ENCODE measurements at places on chromosomes 7 and 10. TPM values are rescaled to one million over a fixed set of nuclear protein-coding genes. Genes with fewer than 3 reads are reported as not detected.

DNA sequence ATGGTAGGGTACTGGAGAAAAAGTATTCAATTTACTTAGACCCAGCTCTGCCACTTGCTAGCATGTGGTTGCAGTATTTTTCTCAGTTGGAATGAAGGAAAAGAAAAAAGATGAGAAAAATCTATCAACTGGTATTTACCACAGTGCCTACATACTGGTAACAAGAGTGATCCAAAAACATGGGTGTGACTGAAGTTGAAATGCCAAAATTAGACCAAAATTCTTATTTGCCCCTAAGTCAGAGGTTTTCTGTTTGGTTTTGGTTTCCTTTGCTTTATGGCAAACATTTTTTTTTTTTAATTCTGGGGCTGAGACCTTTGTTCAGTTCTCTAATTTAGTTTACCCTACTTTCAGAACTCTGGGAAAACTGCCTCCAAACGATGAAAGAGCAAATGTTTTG is 12.3 kb downstream of the HYCC1 start:
- no peak for DNase-seq

- DNase-seq: no peak
Measured at GRCh38 chr10:115985786-115986185, 287.2 kb downstream of the GFRA1 start.

DNA sequence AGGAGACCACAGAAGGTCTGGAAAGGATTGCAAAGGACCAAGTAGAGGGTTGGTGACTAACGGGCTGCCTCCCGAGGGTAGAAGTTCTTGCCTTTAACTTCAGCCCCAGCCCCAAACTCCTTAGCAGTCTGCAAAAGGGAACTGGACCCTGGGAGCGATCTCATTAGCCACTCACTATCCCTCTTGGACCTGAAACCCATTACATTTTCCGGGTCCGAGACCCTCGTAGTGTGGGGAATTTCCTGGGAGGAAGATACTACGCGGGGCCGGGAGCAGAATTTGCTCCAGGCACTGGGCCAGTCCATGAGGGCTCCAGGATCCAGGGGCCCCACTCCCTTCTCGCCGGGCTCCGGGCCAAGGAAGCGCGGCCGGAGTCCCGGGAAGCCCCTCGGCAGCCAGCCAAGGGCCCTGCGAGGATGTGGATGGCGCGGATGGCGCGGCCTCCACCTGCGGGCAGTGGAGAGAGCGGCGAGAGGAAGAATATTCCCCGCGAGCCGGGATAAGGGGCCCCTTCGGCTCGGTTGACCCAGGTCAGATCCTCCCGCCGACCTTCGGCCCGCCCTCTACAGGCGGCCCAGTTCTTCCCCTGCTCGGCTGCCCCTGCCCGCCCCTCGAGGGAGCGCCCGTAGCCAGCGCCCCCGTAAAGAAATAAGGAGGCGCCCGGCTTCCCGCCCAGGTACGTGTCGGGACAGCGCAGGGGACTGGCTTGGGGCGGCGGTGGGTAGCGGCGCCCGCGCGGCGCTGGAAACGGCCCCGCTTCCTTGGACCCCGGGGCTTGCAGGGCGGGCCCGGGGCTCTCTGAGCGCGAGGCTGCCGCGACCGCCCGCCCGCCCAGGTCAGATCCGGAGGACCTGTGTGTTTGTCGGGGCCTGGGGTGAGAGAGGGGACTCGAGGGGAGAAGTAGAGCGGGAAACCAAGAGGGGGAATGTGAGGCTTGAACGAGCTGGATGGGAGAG is at the start of gene MYO3A:
TSS of gene MYO3A (plus strand) at position 577 of the 956 bp plus-strand sequence. CDS start 17,882 bp downstream, outside the sequence.
- DNase-seq: no peak

AMZ1 gene
- total RNA-seq: 0.83 TPM

DNA sequence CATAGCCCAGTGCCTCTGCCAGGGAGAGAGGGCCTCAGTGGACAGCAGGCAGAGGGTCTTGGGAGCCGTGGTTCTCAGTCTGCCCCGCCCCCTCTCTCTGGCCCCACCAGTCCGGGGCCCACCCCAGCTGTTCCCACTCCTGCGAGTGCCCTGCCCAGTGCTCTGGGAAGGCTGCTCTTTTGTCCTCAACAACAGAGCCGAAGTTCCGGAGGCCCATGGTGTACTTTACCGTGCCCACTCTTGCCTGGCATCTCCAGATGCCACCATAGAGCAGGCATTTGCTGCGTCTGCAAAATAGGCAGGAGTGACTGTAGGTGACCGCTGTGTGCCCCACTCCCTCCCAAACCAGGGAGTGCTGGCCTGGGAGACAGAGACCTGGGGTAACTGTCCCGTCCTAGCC is 29.3 kb upstream of the PCBD1 start:
- DNase-seq: no peak

- DNase-seq: no peak
Measured at GRCh38 chr7:153943861-153944260, 108.3 kb upstream of the DPP6 start.

DNA sequence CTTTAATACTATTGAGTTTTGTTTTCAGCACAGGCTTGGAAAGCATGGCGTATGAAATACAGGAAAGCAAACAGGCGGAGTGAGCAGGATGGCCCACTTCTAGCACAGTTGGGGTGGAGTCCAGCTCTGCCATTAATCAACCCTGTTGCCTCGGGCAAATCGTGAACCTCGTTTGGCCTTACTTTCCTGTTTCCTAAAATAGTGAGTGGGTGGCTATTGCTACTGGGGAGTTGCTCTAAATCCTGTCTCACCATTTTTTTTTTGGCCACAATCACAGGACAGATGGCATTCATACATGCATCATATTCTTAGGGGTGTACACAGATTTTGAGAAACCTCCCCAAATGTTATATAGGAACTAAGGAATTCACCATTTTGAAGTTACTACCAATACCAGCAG is 157.8 kb downstream of the ANLN start:
- DNase-seq: no peak

NAT16 gene
- not detected for total RNA-seq

EPHA1 gene
- total RNA-seq: 39.6 TPM

- no peak for DNase-seq
Measured at GRCh38 chr7:32048970-32049491, 21.2 kb downstream of the PDE1C start.

LBX1 gene
- total RNA-seq: not detected

MYH16 gene
- total RNA-seq: not detected

GRCh38 chr10:97279121-97279815 is 13.2 kb downstream of the ARHGAP19 start:
- no peak for DNase-seq

DNA sequence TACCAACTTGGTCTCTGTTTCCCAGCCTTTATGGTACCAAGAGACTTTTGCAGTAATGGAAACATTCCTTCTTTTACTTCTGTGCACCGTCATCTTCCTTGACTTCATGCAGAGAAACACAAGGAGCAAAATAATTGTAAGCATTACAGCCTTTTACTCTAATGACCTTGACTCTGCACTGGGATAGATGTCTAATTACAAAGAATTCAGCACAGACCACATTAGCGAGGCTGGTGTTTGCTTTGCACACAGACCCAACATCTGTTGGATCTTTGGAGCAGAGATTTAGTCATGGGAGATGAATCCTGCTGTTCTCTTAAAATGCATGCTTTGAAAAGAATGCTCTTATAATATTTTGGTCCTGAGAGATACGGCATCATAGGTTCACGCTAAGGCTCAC is 261.6 kb downstream of the TWIST1 start:
- DNase-seq: no peak

GRCh38 chr10:116589926-116590325 is 833 bp upstream of the PNLIPRP1 start:
- DNase-seq: peak; percentile 51

GRCh38 chr7:103524042-103524907 is 78.3 kb upstream of the SLC26A5 start:
- DNase-seq: no peak

CADPS2 gene
- total RNA-seq: 13.2 TPM

DNA sequence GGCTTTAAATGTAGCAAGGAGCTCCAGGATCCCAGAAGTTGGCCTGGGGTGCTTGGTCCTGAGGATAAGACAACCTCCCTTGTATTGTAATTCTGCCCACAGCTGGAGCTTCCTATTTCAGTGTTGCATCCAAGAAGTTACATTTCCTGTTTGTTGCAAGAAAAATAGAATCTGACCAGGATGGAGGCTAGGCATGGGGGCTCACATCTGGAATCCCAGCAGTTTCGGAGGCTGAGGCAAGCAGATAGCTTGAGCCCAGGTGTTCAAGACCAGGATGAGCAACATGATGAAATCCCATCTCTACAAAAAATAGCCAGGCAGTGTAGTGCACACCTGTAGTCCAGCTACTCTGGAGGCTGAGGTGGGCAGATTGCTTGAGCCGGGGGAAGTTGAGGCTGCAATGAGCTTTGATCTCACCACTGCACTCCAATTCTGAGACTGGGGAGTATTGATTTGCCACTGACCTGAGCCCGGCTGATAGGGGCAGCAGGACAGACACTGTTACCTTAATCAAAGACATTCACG is 766 bp upstream of the ITIH2 start:
- no peak for DNase-seq

DNA sequence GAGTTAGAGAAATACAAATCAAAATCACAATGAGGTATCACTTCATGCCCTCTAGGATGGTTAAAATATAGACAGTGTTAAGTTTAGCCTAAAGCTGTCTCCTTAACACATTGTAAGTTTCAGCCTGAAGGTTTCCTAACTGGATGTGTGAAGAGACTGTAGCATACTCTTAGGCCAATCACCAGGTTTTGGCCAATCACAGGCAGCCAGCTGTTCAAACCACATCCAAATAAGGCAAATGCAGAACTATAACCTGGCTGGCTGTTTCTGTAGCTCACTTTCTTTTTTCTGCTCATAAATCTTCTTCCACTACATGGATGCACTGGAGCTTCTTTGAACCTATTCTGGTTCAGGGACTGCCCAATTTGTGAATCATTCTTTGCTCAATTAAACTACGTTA is 19.7 kb downstream of the ESYT2 start:
- DNase-seq: no peak

GRCh38 chr10:46298477-46299285 is 11.9 kb downstream of the ANTXRL start:
- DNase-seq: peak; percentile 41

- no peak for DNase-seq
Measured at GRCh38 chr10:19497026-19497425, 319.2 kb upstream of the PLXDC2 start.

GRCh38 chr7:26423436-26423835 is 131.8 kb downstream of the SNX10 start:
- DNase-seq: no peak

DNA sequence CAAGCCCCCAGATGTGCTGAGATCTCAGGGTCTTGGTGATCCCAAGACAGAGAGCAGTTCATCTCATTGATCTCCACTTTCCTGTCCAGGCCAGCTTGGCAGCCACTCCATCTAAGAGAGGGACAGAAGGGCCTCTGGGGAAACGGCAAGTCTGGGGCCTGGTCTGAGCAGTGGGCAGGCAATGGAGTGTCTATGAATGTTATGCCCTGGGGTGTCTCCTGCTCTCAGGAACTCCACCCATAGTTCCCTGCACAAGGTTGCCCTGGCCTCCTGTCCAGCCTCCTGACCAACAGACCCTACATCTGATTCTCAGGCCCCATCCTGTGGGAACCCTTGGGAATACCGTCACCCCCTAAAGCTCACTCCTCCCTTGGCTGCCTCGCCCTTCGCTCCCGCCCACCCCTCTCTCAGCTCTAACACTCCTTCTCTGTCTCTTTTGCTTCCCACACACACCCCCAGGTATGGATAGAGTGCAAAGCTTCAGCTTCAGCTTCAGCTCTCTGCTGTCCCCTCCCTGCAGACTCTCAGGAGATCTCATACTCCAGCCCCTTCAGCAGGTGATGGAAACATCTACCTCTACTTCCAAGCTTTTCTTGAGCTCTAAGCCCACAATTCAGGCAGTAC is 83.0 kb downstream of the HIF1AN start:
- DNase-seq: no peak
